ENCODE measurements at places on chromosomes 7 and 10. TPM values are rescaled to one million over a fixed set of nuclear protein-coding genes. Genes with fewer than 3 reads are reported as not detected.
A peak's percentile ranks its signal among the peaks of the same experiment; 100 is the strongest.

GRCh38 chr7:82507365-82507975, 63.9 kb upstream of the CACNA2D1 start:
- no peaks in the 10 kb centered on the region for H3K36me3 ChIP-seq
- H3K27me3 ChIP-seq = no peaks in the 10 kb centered on the region
- H3K4me1 ChIP-seq = no peaks in the 10 kb centered on the region
- DNase-seq = no peak
- no peak overlapping the region for H3K4me3 ChIP-seq

DNA sequence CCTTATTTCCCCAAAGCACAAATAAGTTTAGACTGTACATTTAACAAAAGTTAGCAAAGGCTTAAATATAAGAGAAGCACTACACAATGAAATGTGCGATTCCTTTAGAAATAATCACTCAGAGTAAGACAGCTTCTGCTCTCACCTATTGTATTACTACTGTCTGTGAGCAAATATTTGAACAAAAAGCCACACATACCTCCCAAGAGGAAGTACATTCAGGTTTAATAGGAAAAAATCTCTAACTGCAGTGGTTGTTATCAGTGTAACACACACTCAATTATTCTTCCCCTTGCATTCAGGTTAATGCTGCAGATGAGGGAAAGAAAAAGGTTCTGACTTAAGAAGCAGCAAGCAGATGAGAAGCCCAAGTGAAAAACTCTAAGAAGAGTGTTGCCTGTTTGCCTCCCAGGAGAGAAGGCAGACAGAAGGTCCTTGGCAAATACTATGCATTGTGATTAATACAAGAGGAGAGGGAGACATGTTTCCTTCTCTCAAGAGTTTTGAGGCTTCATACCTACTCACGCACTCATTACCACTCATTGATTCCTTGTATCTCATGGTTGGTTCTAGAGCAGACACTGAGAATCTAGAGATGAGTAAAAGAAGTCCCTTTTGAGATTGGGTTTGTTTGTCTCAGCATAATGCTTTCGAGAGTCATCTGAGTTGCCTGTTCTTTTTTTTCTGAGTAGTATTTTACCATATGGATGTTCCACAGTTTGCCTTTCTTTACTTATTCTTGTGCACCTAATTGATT, 13.6 kb downstream of the GIMAP4 start:
- H3K36me3 ChIP-seq = no peaks in the 10 kb centered on the region
- no peaks in the 10 kb centered on the region for H3K4me1 ChIP-seq
- H3K4me3 ChIP-seq = no peak overlapping the region
- no peak for DNase-seq
- H3K27me3 ChIP-seq = no peaks in the 10 kb centered on the region

DNA sequence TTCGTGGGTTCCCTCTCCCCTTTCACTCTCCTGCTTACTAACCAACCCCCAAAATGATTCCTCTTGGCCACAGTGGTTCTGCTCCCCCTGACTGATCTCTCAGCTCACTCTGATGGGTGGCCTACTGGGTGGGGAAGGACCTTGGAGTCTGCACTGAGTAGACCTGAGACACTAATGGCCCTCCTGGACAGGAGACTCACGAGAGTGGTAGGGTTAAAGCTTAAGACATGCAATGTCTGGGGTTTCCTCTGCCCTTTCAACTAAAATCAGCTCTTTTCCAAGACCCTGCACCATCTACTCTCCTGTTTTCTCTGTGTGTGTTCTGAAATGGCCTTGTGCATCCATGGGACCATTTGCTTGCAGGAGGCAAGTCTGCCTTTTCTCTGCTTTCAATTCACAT, 631.4 kb downstream of the ACTR3B start:
- no peaks in the 10 kb centered on the region for H3K27me3 ChIP-seq
- no peaks in the 10 kb centered on the region for H3K4me1 ChIP-seq
- H3K4me3 ChIP-seq = no peak overlapping the region
- no peak overlapping the region for H3K27ac ChIP-seq
- DNase-seq = no peak

GRCh38 chr10:22676435-22676834, 37.9 kb downstream of the PIP4K2A start:
- H3K4me3 ChIP-seq = no peak overlapping the region
- no peaks in the 10 kb centered on the region for H3K36me3 ChIP-seq
- no peak overlapping the region for H3K27ac ChIP-seq

- no peaks in the 10 kb centered on the region for H3K27me3 ChIP-seq
- no peaks in the 10 kb centered on the region for H3K36me3 ChIP-seq
- peak; percentile 8 for DNase-seq
- no peaks in the 10 kb centered on the region for H3K4me1 ChIP-seq
- H3K27ac ChIP-seq = peak overlapping the region; percentile 70
These were observed 482 bp downstream of the CCDC6 start for GRCh38 chr10:59905731-59906416.

- H3K4me3 ChIP-seq = no peak overlapping the region
- H3K27me3 ChIP-seq = no peaks in the 10 kb centered on the region
- peaks cover 42% of the 10 kb centered on the region for H3K4me1 ChIP-seq
- H3K27ac ChIP-seq = 0 out of 2 replicates have a peak overlapping the region, but pooled peaks have one; percentile 0
These were observed 37.2 kb downstream of the VOPP1 start for GRCh38 chr7:55534916-55535590.

GRCh38 chr10:16976803-16977202, 152.8 kb downstream of the CUBN start:
- H3K27me3 ChIP-seq = no peaks in the 10 kb centered on the region
- no peak overlapping the region for H3K27ac ChIP-seq
- no peak overlapping the region for H3K4me3 ChIP-seq
- H3K4me1 ChIP-seq = no peaks in the 10 kb centered on the region

- H3K27ac ChIP-seq = peak overlapping the region; percentile 34
- peaks cover 20% of the 10 kb centered on the region for H3K4me1 ChIP-seq
- H3K36me3 ChIP-seq = no peaks in the 10 kb centered on the region
- H3K4me3 ChIP-seq = no peak overlapping the region
- H3K27me3 ChIP-seq = no peaks in the 10 kb centered on the region
- DNase-seq = peak; percentile 30
These were observed 401.0 kb upstream of the NRP1 start for GRCh38 chr10:33735464-33735923.

AZGP1 gene
- not detected for total RNA-seq

PSD gene
- total RNA-seq = 0.18 TPM
